NCI-H1694 treated with DMSO at 0.1 percent for 48 hours (cell line): ENCODE measurements at places on chromosomes 2 and 18.

GRCh38 chr2:85545780-85546240 lies 6.8 kb downstream of the MAT2A start:
- no peak for DNase-seq

GRCh38 chr2:138223319-138223718 lies 259.0 kb downstream of the HNMT start:
- no peak for DNase-seq

GRCh38 chr18:22391407-22392345 lies 26.0 kb downstream of the CTAGE1 start:
- no peak for DNase-seq

DNA sequence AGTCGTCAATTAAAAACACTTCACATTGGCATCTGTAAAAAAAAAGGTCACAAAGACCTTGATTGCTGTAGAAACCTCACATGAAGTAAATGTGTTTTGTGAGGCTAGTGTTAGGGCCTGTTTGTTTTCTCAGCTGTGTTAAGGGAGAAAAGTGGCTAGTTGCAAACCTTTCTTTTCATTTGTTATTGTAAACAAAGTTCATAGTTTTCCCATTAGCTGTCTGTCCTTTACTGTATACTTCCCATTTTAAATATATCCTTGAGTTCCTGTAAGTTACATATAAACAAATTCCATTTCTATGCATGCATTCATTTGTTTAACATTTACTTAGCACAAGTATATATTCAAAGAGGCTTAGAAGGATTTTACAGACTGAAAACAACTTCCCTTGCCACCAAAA lies 1250.2 kb downstream of the LRP1B start:
- no peak for DNase-seq

GRCh38 chr18:53952700-53953099 lies 271.8 kb downstream of the MBD2 start:
- no peak for DNase-seq

- no peak for DNase-seq
These were observed 88.9 kb upstream of the SERPINE2 start for GRCh38 chr2:224127871-224128501.
